ENCODE measurements at places on chromosomes 11 and 22.

- no peak for DNase-seq
Measured at GRCh38 chr22:31177420-31178162, 17.6 kb downstream of the RNF185 start.

DNA sequence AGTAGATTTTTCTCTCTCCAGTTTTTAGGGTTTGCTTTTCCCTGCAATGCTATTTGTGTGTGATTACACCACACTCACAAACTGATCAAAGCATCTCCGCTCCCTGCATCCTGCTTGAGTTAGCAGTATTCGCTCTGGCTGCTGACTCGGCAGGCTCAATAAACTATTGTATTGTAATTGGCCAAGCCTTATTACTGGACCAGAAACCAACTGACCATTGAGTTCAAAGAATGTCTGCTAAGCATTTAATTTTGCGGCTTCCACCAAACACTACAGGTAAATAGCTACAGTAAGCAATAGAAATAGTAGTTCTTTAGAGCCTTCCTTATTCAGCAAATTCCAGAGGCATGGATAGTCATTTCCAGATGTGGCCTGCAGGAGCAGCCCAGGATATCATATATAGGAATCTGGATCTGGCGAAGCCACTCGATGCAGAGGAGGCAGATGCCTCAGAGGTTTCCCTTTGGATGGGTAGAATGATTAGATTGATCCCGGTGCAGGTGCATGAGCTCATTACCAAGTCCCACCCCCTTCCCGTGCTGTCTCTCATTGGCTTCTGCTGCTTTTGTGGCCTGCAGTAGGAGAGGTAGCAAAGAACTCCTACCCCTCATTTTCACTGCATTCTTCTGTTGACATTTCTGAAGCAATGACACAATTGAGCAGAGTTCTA lies 77.3 kb downstream of the COMMD9 start:
- DNase-seq, result no peak

DNA sequence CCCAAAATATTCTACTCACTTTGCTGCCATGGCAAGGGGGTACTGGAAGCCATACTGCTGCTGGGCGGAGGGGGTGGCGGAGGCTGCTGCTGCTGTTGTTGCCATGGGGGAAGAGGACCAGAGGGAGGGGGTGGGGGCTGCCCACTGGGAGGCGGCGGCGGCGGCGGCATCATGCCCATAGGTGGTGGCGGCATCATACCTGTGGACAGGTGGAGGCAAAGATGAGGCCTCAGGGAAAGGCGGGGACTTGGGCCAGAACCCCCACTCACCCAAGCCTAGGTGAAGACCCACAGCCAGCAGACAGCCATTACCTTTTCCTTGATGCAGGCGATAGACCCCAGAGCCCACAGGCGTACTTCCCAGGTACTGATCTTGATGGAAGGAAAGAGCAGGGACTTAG lies 7.1 kb upstream of the PYGM start:
- no peak for DNase-seq

DNA sequence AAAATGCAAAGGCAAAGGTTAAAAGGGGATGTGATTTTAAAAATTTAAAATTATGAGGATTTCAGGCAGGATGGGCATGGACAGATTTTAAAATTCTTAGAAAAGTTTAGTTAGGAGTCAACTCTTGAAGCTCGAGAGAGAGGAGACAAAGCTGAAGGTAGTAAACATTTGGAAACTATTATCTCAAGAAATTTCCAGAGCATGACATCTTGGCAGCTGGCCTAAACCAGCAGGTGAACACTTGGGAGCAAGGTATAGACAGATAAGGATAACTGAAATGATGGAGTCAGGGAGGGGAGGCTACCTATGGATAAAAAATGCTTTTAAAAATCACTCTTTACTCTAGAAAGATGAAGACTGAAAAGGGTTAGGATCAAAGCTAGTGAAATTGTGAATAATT lies 13.7 kb downstream of the POU2AF3 start:
- DNase-seq, result no peak

- DNase-seq, result no peak
Measured at GRCh38 chr22:50047346-50047745, 10.8 kb downstream of the TTLL8 start.

- peak; percentile 90 for DNase-seq
Measured at GRCh38 chr22:19891317-19892256, 36.9 kb upstream of the GNB1L start.

- DNase-seq, result no peak
Measured at GRCh38 chr11:112966561-112966960, 5.3 kb downstream of the NCAM1 start.

DNA sequence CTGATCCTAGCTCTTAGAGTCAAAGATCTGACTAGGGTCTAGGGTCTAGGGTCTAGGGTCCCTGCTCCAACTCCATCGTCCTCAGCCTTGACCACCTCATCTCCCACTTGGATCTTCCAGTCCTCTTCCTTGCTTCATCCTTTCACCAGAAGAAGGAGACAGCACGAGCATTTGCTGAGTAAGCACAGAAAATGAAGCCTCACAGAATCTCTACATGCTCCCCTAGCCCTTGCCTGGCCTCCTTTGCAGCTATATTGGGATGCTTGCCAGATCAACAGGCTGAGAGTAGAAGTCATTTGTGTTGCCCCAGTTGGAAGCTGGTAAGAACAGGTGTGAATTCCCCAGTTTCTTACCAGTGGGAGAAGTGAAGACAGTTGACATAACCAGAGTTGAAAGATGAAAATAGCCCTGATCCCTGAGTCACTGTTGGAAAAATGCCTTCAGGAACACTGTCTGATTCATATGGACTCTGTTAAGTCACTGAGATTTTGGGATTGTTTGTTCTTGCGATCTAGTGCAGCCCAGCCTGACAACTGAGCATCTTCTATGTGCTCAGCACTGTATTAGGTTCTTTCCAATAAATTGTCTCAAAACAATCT lies 552.5 kb downstream of the INSC start:
- no peak for DNase-seq

DNA sequence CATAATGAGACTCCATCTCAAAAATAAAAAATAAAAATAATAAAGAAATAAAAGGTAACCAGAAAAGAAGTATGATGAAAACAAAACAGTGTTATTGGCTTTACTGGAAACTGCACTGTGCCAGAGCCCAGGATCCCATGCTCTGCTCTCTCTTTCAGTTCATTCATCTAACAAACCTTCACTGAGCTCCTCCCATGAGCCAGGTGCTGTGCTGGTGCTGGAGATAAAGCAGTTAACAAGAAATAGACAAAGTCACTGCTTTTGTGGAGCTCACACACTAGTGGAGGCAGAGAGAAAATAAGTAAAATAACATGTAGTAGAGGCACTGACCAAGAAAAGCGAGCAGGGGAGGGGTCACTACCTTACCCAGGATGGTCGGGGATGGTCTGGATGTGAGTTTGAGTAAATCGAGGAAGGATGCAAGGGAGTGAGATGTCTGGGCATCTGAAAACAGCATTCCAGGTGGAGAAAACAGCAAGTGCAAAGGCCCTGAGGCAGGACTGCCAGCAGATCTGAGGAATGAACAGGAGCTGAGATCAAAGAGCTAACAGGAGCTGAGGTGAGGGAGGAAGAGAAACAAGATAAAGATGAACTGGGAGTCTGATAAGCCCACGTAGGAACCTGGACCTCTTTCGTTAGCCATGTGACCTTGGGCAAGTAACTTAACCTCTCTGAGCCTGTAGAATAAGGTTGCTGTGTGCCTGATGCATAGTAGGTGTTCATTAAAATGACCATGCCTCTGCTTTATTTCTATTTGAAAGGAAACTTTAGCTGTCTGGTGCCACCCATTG lies 31.3 kb upstream of the CD82 start:
- DNase-seq, result no peak

DNA sequence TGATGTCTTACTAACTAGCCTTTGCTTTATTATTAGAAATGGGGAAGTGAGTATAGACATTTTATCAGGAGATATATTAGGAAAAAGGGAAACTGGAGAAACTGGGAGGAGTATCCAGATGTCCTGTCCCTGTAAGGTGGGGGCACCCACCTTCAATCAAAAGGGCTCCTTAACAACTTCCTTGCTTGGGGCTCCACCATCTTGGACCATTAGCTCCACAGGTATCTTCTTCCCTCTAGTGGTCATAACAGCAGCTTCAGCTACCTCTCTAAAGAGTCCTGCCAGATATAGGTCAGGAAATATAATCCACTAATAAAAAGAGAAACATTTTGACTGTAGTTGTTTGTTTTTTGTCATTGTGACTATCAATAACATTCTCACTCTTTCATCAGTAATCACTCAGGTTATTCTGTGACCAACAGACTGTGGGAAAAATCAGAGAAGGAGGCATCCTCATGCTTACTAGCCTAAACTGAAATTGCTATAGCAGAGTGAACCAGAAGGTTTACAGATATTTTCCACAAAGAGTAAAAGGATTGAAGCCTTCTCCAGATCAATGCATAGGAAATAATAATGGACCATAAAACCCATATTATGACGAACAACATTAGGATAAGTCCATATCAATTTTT lies 10.4 kb downstream of the OR51B4 start:
- DNase-seq, result no peak

DNA sequence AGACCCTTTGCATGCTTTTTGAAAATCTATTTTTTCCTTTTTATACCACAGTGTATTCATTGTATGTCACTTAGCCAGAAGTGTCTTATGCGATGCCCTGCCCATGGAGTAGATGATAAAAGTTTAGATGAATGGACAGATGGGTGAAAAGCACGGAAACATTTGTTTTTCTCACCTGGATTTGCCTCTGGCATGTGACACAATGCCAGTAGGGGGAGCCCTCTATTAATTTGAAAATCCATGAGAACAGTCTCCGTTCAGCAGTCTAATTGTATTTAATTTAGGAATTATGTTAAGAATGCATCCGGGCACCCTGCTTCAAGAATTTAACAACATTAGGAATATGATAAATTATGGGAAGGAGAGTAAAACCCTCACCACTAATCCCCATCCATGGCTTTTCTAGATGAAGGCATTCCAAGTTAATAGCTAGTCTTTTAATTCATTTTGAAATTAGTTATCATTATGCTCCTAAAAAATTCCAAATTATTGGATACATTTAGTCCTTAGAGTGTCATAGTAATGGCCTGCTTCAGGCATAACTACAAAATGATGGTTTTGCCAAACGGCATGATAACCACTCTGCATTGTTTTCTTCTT lies 55.3 kb upstream of the ALKBH3 start:
- peak; percentile 65 for DNase-seq

DNA sequence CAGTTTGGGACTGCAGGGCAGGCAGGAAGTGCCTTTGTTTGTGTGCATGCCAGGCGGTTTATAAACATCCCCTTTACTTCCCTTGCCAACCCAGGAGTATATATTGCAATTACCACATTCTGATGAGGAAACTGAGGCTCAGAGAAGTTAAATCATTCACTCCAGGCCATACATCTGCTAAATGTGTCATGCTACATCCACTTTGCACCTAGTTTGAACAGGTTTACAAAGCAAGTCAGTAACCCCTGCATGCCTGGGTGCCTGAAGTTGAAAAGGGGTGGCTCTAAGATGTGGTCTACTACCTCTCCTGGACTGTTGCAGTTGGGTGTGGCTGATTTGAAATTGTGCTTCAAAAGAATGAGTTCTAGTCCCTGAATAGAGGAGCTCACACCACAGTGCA lies 23.6 kb downstream of the FLI1 start:
- peak; percentile 76 for DNase-seq

- DNase-seq, result peak; percentile 78
Measured at GRCh38 chr22:30606455-30607299, at the start of gene TCN2. Gene TCN2, plus strand, starts transcription at chr22:30607174. Its CDS starts 158 bp downstream, at chr22:30607332.

GRCh38 chr11:129447654-129448239 lies 72.1 kb downstream of the BARX2 start:
- no peak for DNase-seq

DNA sequence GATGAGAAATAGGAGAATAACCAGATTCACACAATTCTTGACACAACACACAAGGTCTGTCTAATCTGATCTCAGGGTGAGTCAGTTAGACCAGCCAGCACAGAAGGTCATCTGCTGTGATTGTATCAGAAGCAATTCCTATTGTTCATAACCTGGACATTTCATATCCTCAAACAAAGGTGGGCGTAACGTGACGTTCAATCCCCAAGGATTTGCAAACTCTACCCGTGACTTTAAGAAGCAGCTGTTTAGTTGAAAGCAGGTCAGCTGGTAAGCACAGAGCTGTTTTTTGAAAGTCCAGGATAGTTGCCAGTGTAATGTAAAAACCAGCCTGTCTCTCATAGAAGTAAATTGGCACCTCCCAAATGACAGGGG lies 385.1 kb downstream of the DCDC1 start:
- DNase-seq, result no peak

DNA sequence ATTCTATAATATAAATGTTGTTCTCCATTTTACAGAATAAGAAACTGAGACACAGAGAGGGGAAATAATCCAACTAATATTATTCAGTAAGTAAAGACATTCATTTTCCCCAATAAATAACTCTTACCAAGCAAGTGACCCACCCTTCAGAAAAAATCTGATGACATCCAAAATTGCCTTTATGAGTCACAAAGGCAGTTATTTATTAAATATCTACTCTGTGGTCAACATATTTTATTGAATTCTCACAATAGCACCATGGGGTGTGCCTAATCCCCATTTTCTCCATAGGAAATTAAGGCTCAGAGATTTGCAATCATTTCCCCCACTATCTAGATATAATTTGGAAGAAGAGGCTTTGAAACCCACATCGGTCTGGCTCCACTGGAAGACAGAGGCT lies 161.5 kb upstream of the ISX start:
- no peak for DNase-seq

DNA sequence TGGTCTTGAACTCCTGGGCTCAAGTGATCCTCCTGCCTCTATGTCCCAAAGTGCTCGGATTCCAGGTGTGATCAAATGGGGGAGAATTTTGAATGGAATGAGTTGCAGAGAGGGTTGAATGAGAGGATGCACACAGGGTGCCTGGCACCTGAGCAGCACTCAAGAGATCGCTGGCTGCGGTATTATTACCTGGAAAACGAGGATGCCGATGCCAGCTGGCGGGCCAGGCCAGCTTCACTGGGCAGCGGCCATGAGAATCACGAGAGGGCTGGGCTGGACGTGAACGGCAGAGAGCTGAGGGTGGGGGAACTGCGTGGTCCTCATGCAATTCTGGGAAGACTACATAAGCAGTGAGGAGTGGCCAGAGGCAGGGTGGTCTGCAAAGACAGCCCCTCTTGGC lies 2.9 kb downstream of the MGAT3 start:
- DNase-seq, result no peak

Data from activated CD4-positive, alpha-beta T cell treated with anti-CD3 and anti-CD28 coated beads, Interleukin-2, amount 10 ng/mL, durations not matched to agents 24 days and 14 days (primary cell).